IMR-90 (cell line): ENCODE measurements at places on chromosomes 6 and 20.

DNA sequence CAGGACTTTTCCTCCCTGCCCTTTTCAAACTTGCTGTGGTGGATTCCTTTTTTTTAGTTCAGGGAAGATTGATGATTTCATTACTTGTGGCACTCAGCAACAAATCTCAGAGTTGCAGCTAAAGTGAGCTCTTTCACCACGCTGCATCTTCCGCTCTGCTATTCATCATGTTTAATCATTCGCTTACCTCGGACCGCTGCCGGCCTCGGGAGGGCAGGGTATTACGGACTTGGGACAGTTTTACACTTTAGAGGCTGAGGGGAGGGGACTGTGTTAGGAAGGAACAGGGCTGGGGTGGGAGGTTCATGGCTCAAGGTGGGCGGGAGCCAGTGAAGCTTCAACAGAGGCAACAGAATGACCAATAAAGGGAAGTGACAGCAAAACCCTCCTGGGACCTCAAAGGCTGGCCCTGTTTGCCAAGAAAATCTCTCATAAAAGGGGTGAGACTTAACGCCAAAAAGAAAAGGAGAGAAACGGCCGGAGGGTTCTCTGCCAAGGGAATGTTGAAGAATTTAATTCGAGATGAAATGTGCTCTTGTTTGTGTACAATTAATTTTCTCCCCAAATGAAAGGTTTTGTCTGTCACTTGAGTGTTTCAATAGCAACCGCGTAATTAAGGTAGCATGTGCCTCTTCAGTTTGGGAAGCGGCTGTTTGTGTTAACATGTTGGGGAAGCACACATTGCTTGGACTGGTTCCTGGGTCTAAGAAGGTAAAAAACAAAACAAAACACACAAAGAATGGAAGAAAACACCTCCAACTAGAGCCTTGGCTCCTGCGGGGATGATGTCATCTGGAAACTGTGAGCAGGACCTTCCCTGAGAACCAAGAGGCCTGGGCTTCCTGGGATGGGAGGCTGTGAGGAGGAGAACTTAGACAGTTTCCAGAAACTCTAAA is 72.5 kb upstream of the SULF2 start:
- H3K27me3 ChIP-seq = peaks cover 8% of the 10 kb centered on the region
- H3K36me3 ChIP-seq = no peaks in the 10 kb centered on the region
- H3K4me3 ChIP-seq = no peak overlapping the region
- H3K27ac ChIP-seq = no peak overlapping the region

DNA sequence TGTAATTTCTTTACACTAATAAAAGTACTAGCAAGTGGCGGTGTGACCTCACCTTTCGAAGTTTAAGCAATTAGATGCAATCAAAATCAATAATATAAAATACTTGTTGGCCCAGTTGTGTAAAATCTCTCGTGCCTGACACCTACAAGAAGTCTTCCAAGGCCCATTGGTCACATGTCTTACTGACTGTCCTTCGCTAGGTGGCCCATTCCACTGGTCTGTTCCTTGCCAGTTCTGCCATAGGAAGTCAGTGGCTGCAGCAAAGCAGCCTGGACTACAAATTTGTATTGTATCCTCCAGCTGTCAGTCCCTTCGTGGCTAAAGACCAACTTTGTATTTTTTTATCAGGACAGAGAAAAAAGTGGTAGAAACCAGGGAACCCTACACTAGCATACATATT is 61.8 kb downstream of the CYB5R4 start:
- H3K4me1 ChIP-seq = no peaks in the 10 kb centered on the region
- H3K4me3 ChIP-seq = no peak overlapping the region
- DNase-seq = no peak
- H3K36me3 ChIP-seq = 0 out of 2 replicates have a peak, but pooled peaks cover 2% of the 10 kb centered on the region
- no peak overlapping the region for H3K27ac ChIP-seq
- H3K27me3 ChIP-seq = no peaks in the 10 kb centered on the region

DNA sequence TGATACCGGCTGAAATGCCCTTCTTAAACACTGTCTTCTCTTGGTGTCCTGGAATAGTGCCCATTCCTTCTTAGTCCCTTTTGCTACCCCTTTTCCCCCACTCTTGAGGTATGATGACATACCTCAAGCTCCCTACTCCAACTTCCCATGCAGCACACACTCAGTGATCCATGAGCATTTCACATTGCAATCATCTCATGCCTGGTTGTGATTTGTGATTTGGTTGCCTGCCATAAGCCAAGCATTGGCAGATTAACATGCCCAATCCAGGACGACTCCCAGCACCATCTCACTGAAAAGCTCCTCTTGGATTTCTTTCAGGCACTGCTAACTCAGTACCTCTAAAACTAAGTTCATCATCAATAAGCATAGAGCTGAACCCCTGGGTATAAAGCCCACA is 14.7 kb upstream of the PTPRA start:
- no peak for DNase-seq
- H3K27me3 ChIP-seq = no peaks in the 10 kb centered on the region
- no peak overlapping the region for H3K27ac ChIP-seq
- no peak overlapping the region for H3K4me3 ChIP-seq
- H3K4me1 ChIP-seq = no peaks in the 10 kb centered on the region
- H3K36me3 ChIP-seq = peaks cover 31% of the 10 kb centered on the region

GRCh38 chr6:32785781-32786533 is 22.6 kb upstream of the HLA-DQB2 start:
- H3K4me1 ChIP-seq = no peaks in the 10 kb centered on the region
- H3K27me3 ChIP-seq = peaks cover 4% of the 10 kb centered on the region
- peak; percentile 49 for DNase-seq

- no peak overlapping the region for H3K27ac ChIP-seq
- no peaks in the 10 kb centered on the region for H3K27me3 ChIP-seq
- peaks cover 19% of the 10 kb centered on the region for H3K36me3 ChIP-seq
- DNase-seq = no peak
- H3K4me3 ChIP-seq = no peak overlapping the region
These were observed 69.3 kb downstream of the MDN1 start for GRCh38 chr6:89750338-89750737.

DNA sequence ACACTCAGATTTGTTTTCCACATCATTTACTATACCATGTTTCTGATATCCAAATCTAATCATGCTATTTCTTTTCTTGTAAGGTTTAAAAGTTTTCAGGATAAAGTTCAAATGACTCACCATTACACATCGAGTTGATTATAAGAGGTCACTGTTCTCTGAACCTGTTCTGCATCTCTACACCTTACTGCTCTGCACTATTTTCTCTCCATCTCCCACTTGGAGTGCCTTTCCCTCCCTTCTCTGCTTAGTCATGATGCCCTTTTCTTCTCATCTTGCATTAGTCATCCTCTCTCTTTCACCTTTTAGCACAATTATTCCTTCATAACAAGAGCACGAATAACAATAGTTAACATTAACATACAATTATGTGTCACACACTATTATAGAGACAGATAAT is 37.5 kb upstream of the FUT9 start:
- no peak overlapping the region for H3K4me3 ChIP-seq
- no peaks in the 10 kb centered on the region for H3K27me3 ChIP-seq
- no peak overlapping the region for H3K27ac ChIP-seq

DNA sequence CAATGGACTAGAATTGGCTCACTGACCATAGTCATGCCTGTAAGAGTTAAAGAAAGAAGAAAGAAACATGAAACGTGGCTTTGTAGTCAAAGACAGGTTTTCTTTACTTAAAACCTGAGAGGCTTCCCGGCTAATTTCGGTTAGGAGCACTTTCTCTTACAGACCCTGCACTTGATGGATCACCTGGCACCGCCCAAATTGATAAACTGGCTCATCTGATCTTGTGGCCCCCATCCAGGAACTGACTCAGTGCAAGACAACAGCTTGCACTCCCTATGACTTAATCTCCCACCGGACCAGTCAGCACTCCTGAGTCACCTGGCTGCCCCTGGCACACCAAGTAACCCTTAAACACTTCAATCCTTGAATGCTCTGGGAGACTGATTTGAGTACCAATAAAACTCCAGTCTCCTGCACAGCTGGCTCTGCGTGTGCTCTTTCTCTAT is 12.3 kb downstream of the TMEM14B start:
- no peak overlapping the region for H3K4me3 ChIP-seq
- H3K27ac ChIP-seq = no peak overlapping the region
- H3K27me3 ChIP-seq = no peaks in the 10 kb centered on the region
- peak; percentile 89 for DNase-seq

DNA sequence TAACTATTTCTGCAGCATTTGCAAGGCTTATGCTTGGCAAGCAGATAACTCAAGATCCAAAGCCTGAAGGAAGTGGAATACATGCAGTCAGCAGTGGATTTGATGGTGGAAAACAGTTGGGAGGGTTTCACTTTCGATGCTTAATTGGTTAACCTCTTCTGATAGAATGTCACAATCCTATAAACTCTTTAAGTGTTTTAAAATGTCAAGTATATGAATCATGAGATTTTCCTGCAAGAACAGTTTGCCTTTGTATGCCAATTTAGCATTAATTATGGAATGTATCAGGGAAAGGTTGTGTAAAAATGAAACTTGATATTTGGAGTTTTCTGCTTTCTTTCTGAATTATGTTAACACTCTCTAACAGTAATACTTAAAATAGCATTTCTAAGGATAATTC is 36.6 kb downstream of the NKX2-4 start:
- no peak overlapping the region; the same call in 1 of the 2 replicates for H3K4me3 ChIP-seq
- H3K4me1 ChIP-seq = peaks cover 3% of the 10 kb centered on the region
- H3K36me3 ChIP-seq = peaks cover 26% of the 10 kb centered on the region
- no peak overlapping the region for H3K27ac ChIP-seq

GRCh38 chr6:6900569-6901204 is 207.1 kb upstream of the RREB1 start:
- peaks cover 20% of the 10 kb centered on the region for H3K27me3 ChIP-seq
- H3K4me1 ChIP-seq = no peaks in the 10 kb centered on the region
- DNase-seq = no peak
- no peak overlapping the region for H3K4me3 ChIP-seq
- no peaks in the 10 kb centered on the region for H3K36me3 ChIP-seq

DNA sequence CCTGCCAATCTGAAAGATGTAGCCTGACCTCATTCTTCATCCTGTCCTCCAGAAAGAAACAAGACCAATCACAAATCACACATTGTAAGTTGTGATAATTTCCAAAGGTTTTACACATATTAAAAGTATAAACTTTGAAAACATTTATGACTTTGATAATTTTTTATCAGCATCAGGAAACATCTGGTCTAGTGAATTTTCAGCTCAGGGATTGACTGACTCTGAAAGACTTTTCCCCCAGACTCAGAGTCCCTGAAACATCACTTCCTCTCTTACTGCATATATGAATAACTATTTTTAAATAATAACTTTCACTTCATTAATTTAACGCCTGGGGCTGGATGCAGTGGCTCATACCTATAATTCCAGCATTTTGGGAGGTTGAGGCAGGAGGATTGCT is 48.5 kb upstream of the SSTR4 start:
- peaks cover 2% of the 10 kb centered on the region; the same call in 1 of the 2 replicates for H3K27me3 ChIP-seq
- H3K27ac ChIP-seq = no peak overlapping the region
- no peaks in the 10 kb centered on the region for H3K4me1 ChIP-seq

DNA sequence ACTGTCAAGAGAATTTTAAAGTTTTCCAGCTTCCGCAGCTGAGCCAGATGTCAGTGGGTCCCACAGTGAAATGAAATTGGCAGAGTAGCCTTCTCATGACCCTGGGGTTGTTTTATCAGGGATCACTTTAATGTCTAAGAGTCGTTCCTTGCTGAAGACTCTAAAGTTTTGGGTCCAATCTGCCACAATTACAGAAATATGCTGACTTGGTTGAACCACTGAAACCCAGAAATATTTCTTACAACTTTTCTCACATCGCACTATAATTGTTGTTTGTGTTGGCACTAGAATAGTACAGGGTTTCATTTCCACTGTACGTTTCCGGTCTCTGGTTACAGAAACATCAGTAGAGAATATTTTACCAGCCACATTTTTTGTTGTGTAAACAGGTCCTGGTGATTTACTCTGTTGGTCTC is 109.0 kb downstream of the HMGCLL1 start:
- H3K4me3 ChIP-seq = no peak overlapping the region
- H3K4me1 ChIP-seq = peaks cover 2% of the 10 kb centered on the region; the same call in 1 of the 2 replicates
- H3K27me3 ChIP-seq = no peaks in the 10 kb centered on the region
- no peak overlapping the region for H3K27ac ChIP-seq
- no peaks in the 10 kb centered on the region for H3K36me3 ChIP-seq

GRCh38 chr6:140915551-140915950 is 1217.2 kb upstream of the GJE1 start:
- no peak for DNase-seq
- no peak overlapping the region for H3K4me3 ChIP-seq
- H3K36me3 ChIP-seq = no peaks in the 10 kb centered on the region
- H3K4me1 ChIP-seq = no peaks in the 10 kb centered on the region

DNA sequence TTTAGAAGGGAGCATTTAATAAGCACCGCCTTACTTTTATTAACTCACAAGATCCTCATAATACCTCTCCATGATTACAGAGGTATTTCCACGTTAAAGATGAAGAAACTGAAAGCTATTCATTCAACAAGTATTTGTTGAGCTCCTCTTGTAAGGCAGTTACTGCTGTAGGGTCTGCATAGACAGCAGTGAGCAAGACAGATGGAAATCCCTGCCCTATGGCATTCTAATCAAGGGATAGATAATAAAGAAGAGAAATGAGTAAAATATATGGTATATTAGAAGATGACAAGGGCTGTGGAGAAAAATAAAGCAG is 77.8 kb upstream of the CTNNBL1 start:
- H3K4me1 ChIP-seq = no peaks in the 10 kb centered on the region
- no peak overlapping the region for H3K4me3 ChIP-seq
- H3K36me3 ChIP-seq = no peaks in the 10 kb centered on the region
- no peak for DNase-seq
- H3K27me3 ChIP-seq = peaks cover 21% of the 10 kb centered on the region

DNA sequence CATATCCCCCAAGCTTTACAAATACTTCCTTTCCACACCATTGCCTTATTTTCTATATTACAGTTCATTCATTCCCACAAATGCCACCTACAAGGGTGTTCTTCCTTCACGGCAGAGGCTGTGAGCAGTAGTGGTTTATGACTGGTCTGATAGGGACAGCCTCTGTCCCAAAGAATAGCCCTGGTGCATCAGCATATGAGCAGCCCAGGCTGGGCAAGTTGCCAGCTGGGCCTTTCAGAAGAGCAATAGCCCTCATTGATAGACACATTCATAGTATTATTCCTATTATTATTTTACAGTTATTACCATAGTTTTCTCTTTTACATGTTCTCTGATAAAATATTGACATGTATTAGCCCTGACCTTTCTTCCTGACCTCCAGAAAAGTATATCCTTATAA is 149.9 kb downstream of the MMS22L start:
- no peak overlapping the region for H3K4me3 ChIP-seq
- H3K36me3 ChIP-seq = no peaks in the 10 kb centered on the region
- H3K27me3 ChIP-seq = no peaks in the 10 kb centered on the region
- no peak for DNase-seq

DNA sequence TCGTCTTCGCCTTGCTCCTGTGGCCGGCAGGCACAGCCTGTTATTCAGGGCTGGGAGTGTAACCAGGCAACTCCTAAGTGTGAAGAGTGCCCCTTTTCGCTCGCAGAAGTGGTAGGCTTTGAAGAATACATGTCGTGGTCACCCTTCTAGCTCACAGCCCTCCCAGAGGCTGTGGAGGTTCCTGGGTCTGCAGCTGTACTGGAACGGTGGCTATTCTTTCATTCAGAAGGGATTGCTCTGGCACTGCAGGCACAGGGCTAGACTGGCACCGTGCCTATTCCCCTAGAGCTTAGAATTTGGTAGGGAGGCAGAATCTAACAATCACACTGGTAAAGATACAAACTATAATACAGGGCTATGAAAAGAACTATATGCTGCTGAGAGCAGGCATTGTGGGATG is 1.1 kb upstream of the SRSF12 start:
- no peak overlapping the region for H3K27ac ChIP-seq
- H3K36me3 ChIP-seq = no peaks in the 10 kb centered on the region
- H3K27me3 ChIP-seq = peaks cover 11% of the 10 kb centered on the region
- H3K4me3 ChIP-seq = no peak overlapping the region
- H3K4me1 ChIP-seq = no peaks in the 10 kb centered on the region

GRCh38 chr6:114987281-114987680 is 644.5 kb upstream of the HS3ST5 start:
- H3K27ac ChIP-seq = no peak overlapping the region
- no peaks in the 10 kb centered on the region for H3K4me1 ChIP-seq
- H3K36me3 ChIP-seq = no peaks in the 10 kb centered on the region
- no peak for DNase-seq
- no peaks in the 10 kb centered on the region for H3K27me3 ChIP-seq
